ENCODE measurements at places on chromosomes 1 and 21.

- no peak for DNase-seq
Observed at GRCh38 chr21:44376606-44377005, 23.2 kb downstream of the TRPM2 start.

DNA sequence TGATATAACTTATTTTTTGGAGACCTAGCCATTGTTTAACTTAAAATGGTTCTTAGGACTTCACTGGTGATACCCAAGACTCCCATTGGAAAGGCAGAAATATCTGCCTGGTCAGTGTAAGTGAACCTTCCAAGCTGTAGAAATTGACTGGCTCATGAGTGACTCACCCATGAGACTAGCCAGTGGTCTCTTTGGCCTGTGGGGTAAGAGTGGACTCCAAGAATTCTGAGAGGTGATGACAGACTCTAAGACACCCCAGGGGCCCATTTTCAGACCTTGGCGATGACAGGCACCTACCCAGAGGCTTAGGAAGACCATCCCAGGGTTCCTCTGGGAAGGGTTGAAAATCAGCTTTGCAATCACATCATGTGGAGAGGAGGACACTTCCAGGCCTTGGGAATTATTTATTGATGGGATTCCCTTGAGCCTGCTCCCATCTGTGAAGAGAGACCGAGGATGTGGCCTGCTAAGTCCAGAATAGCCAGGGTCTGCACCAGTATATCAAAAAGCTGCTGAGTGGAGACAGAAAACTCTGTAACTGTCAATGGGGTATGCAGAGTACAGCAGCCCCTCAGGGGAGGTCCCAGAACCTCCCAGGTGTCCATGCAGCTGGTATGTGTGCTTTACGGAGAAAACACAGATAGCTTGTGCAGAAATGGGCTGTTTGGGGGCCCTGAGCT is 78.9 kb downstream of the KAZN start:
- DNase-seq = no peak

- DNase-seq = no peak
Observed at GRCh38 chr1:228685081-228685660, 50.1 kb upstream of the RHOU start.

DNA sequence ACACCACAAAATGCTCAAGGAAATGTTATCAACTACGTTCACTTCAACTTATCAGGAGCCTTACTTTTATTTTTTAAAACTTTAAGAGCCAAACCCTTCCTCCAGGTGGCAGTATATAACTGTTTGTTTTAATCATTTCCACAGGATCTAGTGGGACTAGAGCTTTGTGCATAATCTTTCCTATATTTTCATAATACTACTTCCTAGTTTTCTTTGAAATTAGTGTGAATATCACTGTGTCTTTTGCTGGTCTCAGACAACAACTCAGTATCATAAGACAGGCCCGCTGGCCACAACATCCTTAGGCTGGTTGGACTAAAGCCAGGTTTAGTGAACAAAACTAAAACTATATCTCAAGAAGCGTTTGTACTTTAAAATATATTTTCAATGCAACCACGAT is 145.5 kb downstream of the TIAM1 start:
- peak; percentile 33 for DNase-seq

DNA sequence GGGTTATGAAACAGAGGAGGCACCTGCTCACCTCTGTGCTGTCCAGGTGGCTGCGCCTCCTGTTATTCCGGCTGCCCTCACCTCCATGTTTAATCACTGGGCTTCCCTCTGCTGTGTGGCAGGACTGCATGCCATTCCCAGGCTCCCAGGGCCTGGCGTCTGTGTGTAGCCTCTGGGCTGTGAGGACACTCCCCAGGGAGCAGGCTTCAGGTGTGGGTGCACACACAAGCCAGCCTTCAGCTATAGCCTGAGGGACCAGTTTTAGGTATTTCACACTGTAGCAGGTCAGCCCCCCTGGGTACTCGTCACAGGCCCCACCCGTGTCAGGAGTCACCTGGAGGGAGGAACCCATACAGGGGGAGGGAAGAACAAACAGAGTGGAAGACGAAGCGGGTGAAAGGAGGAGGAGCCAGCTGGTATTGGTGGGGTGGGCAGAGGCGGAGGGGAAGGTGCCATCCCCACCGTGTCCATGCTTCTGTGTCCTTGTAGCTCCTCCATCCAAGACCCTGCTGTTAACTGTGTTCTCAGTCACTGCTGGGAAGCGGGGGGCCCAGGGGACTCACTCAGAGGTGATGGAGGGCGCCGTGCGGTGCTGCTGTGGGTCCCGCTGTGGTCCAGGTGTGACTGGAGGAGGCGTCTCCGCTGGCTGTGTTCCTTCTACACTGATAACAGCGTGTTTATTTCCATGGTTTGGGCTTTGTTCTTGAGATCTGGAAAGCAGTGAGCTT is 158.6 kb downstream of the PGBD5 start:
- no peak for DNase-seq

DNA sequence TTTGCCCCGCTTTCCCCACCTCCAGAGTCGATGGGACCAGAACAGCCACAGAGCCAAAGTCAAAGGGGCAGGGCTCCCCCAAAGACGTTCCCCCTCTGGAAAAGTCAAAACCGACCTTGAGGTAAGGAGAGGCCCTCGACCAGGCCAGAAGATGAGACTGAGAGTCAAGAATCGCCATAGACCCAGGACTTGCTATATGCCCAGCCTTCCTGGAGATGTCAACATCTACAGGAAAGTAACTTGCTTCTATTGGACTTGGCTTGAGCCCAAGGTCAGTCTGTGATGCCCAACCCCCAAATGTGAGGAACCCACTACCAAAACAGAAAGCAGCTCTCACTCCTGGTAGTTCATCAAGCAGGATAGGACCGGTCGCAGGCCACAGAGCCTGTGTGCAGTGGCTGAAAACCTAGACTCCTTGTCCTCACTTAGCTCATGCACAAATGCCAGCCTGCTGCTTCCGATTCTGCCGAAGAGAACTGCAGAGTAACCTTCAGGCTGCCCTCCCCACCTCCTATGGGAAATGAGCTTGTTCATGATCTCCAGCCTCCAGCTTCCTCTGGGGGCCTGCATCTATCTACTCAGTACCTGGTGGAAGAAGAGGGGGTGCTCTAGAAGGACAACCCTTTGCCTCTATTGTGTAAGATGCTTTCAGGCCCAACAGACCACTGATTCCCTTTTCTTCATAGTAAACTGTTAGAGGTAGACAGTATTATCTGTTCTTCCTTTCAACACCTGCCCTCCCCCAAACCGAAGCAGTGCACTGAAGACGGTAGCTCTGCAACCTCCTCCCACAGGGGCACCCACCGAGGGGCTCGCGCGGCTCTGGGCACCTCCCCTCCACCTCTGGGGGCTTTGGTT is 1.4 kb downstream of the ACOT7 start:
- no peak for DNase-seq

All from GM20000 (cell line).